ENCODE measurements at places on chromosomes 3 and 15.
A peak's percentile ranks its signal among the peaks of the same experiment; 100 is the strongest.

DNA sequence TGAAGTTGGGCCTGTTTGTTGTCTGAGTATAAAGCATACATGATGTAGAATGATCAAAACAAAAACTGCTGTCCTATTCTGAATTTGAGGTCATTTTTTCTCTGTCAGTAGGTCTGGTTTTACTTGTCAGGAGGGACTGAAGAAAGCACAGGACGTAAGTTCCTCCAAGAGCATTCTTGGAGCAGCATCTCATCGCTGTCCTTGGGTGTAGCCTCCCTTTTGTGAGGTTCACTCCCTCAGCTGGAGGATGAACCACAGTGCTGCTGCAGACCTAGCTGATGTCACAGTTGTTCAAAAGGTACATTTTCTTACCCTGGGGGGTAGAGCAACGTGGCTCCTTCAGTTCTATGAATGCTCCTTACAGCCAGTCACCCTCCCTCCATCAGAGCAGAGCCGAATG, 490.0 kb upstream of the TBL1XR1 start:
- DNase-seq, result no peak

GRCh38 chr3:90062016-90062415, 954.6 kb downstream of the EPHA3 start:
- peak; percentile 39 for DNase-seq

GRCh38 chr15:76198456-76199105, 112.7 kb downstream of the ETFA start:
- DNase-seq, result no peak

DNA sequence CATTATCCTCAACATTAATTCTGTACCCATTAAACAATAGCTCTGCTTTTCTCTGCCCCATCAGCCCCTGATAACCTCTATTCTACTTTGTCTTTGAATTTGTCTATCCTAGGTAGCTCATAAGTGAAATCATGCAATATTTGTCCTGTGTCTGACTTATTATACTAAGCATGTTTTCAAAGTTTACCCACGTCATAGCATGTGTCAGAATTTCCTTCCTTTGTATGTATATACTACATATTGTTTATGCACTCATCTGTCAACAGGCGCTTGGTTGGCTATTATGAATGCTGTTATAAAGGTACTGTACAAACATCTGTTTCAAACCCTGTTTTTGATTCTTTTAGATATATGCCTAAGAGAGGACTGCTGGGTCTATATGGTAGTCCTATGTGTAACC, 18.2 kb downstream of the CSNK1G1 start:
- no peak for DNase-seq

DNA sequence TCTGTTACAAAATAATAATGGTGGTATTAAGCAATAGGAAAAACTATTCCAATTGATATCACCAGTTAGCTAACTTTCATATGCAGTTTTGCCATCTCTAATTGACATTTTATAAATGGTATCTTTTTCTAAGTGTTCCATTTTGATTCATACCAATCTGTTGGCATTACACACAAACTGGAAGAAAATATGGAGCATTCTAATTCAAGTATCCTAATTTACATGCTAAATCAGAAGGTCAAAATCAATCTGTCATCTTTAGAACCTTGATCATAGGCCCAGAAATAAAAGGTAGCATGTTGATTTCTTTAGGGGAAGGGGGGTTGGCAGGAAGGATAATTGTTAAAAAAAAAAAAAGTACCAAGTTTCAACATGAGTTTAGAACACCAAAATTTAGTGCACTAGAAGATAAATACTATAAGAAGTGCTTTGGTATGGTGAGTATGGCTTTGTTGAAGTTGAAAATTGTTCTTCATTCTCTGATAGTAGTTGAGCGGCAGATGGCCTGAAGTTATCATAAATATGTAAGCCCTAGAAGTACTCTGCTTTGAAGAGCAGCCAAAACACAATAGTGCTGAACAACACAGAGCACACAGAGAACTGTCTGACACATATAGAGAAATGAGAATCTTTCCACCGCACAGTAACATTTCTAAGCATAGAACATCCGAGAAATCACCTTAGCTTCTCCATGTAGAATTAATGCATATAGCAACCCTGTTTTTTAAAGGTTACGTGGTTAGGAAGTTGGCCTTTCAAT, 130.1 kb downstream of the TAFA4 start:
- no peak for DNase-seq

All from mesendoderm (in vitro differentiated cells).